ENCODE measurements at places on chromosomes 1 and 21. TPM values are rescaled to one million over a fixed set of nuclear protein-coding genes. Genes with fewer than 3 reads are reported as not detected.

TRIM67 gene
- not detected for total RNA-seq

TFF1 gene
- not detected for total RNA-seq

HSD11B1 gene
- 33.3 TPM for total RNA-seq

MPL gene
- not detected for total RNA-seq

PRRX1 gene
- 679 TPM for total RNA-seq

DDX20 gene
- total RNA-seq: 16.7 TPM

G0S2 gene
- 146 TPM for total RNA-seq

MYBPH gene
- total RNA-seq: 0.08 TPM

LRRN2 gene
- total RNA-seq: not detected

Measured in fibroblast of the aortic adventitia (primary cell).